ENCODE measurements at places on chromosomes 6 and 20. TPM values are rescaled to one million over a fixed set of nuclear protein-coding genes. Genes with fewer than 3 reads are reported as not detected.

Gene IL22RA2
- total RNA-seq: not detected

Gene RGS17
- total RNA-seq: 0.64 TPM

Gene SLC22A2
- not detected for total RNA-seq

Gene TTPAL
- 7.0 TPM for total RNA-seq

Gene SLA2
- total RNA-seq: 1.8 TPM

Gene SPTLC3
- 18.9 TPM for total RNA-seq

Gene HTR1E
- not detected for total RNA-seq

Gene UNC5CL
- total RNA-seq: 2.5 TPM

Gene CCR6
- 0.31 TPM for total RNA-seq

Gene PDYN
- total RNA-seq: not detected

- no peak overlapping the region for H3K4me3 ChIP-seq
- H3K27ac ChIP-seq: no peak overlapping the region
- H3K27me3 ChIP-seq: no peaks in the 10 kb centered on the region
- no peaks in the 10 kb centered on the region for H3K36me3 ChIP-seq
These were observed 128.7 kb downstream of the SIM1 start for GRCh38 chr6:100335991-100336390.

DNA sequence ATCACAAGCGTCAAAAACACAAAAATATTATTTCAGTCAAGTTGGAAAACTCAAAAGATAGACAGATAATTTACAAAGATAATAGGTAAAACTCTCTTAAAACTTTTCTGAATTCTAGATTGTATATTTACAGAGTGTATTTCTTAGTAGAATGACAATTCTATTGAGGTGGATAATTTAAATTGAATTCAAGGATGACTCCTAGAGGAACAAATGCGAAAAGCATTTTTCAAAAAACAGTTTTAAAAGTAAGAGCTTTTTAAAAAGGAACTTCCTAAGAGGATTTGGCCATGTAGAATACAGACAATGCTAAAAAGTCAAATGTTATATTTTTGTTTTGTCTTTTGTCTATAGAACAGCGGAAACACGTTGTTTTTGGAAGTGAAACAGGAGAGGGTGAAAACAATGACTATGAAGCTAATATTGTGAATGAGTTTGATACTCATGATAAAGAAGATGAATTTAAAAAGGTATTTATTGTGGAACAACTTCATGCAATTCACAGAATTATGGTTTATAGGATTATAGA lies 90.1 kb downstream of the DNAH8 start:
- no peak for DNase-seq
- no peaks in the 10 kb centered on the region for H3K27me3 ChIP-seq
- H3K27ac ChIP-seq: no peak overlapping the region
- H3K4me1 ChIP-seq: no peaks in the 10 kb centered on the region
- H3K4me3 ChIP-seq: no peak overlapping the region

GRCh38 chr6:26217714-26218075 lies 130.5 kb downstream of the HFE start:
- H3K27ac ChIP-seq: peak overlapping the region; percentile 95
- peak; percentile 77 for DNase-seq
- H3K4me1 ChIP-seq: peaks cover 6% of the 10 kb centered on the region
- no peaks in the 10 kb centered on the region for H3K36me3 ChIP-seq

- H3K4me3 ChIP-seq: no peak overlapping the region
- no peak overlapping the region for H3K27ac ChIP-seq
- H3K4me1 ChIP-seq: no peaks in the 10 kb centered on the region
- DNase-seq: no peak
- H3K27me3 ChIP-seq: no peaks in the 10 kb centered on the region
- H3K36me3 ChIP-seq: no peaks in the 10 kb centered on the region
These were observed 55.3 kb upstream of the PIM1 start for GRCh38 chr6:37114612-37115011.

DNA sequence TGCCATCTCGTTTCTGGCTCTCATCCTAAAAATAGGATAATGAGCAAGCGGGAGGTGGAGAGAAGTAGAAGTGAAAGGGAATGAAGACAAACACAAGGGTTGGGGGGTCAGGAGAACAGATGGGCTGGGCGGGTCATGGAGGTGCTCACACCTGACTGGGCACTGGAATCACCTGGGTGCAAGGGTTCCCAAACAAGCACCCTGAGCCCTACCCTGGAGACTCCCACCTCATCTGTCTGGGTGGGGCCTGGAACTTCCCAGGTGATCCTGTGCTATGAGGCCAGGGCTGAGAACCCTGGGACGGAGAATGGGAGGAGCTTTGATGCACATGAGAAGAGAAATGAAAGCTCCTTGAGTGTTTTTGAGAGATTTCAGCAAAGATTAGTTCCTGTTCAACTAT lies 223.6 kb downstream of the ANKRD60 start:
- peaks cover 7% of the 10 kb centered on the region for H3K4me1 ChIP-seq
- DNase-seq: no peak
- no peaks in the 10 kb centered on the region for H3K27me3 ChIP-seq
- no peaks in the 10 kb centered on the region for H3K36me3 ChIP-seq

- H3K4me3 ChIP-seq: no peak overlapping the region
- H3K4me1 ChIP-seq: no peaks in the 10 kb centered on the region
- H3K27ac ChIP-seq: no peak overlapping the region
These were observed 5.5 kb downstream of the PNLDC1 start for GRCh38 chr6:159805440-159806020.

- no peaks in the 10 kb centered on the region for H3K4me1 ChIP-seq
- H3K4me3 ChIP-seq: no peak overlapping the region
- no peak overlapping the region for H3K27ac ChIP-seq
These were observed 353.1 kb upstream of the TSHZ2 start for GRCh38 chr20:52619101-52619500.

- no peaks in the 10 kb centered on the region for H3K4me1 ChIP-seq
- DNase-seq: no peak
- no peak overlapping the region for H3K4me3 ChIP-seq
These were observed 55.5 kb downstream of the B3GAT2 start for GRCh38 chr6:70901324-70901723.

DNA sequence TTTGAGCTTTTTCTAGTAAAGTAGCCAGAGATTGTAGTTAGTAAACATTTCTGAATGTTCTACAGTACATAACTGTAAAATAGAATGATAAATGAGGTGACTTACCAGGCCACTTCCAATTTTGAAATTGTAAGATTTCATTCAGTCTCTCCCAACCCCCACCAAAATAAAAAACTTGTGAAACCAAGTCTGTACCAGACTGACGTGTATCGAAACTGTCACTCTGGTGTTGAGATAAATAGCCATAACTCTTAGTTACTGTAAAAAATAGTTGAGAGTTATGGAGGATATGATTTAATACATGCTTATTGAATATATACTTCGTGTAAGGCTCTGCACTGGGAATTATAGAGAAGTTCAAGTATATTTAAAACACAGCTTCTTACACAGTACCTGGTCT lies 455.7 kb downstream of the PLCB1 start:
- DNase-seq: no peak
- H3K27ac ChIP-seq: no peak overlapping the region
- no peaks in the 10 kb centered on the region for H3K4me1 ChIP-seq

DNA sequence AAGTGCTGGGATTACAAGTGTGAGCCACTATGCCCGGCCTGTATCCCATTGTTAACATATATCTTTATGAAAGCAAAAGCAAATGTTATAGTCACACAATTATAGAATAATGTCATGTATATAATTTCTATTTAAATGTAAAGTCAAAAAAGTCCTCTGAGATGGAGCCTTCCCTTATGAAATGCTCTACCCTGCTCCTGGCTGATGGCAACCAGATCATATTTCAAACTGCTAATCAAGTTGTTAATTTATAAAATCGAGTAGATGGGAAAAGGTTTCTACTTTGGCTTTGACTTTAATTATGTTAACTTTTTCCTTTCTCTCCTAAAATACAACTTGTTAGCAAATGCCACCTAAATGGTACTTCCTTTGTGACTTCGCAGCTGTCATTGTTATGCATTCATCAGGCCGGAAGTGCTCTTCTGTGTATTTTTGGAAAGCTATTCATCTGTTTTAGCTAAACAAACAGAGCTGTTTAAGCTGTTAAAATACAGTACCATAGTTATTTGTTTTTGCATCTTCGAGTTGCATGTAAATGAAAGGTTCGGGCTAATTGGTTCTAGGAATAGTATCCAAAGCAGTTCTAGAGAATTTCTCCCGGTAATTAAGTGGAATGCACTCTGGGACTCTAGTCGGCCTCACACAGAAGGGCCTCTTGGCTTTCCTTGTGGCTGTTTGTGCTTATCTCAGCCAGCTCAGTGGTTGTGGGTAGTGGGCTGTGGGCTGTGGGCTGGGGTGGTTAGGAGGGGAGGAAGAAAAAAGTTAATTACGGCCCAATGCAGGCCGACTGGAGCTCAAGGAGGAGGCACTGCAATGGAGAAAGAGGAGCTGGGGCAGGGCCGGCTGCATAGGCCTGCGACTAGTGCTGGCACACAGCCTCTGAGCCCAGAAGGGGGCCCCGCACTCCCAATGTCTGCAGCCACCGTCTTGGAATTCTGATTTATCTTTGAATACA lies 34.8 kb downstream of the SLC35D3 start:
- H3K4me1 ChIP-seq: peaks cover 10% of the 10 kb centered on the region
- DNase-seq: peak; percentile 56
- H3K4me3 ChIP-seq: no peak overlapping the region
- no peaks in the 10 kb centered on the region for H3K27me3 ChIP-seq
- no peaks in the 10 kb centered on the region for H3K36me3 ChIP-seq
- H3K27ac ChIP-seq: no peak overlapping the region

DNA sequence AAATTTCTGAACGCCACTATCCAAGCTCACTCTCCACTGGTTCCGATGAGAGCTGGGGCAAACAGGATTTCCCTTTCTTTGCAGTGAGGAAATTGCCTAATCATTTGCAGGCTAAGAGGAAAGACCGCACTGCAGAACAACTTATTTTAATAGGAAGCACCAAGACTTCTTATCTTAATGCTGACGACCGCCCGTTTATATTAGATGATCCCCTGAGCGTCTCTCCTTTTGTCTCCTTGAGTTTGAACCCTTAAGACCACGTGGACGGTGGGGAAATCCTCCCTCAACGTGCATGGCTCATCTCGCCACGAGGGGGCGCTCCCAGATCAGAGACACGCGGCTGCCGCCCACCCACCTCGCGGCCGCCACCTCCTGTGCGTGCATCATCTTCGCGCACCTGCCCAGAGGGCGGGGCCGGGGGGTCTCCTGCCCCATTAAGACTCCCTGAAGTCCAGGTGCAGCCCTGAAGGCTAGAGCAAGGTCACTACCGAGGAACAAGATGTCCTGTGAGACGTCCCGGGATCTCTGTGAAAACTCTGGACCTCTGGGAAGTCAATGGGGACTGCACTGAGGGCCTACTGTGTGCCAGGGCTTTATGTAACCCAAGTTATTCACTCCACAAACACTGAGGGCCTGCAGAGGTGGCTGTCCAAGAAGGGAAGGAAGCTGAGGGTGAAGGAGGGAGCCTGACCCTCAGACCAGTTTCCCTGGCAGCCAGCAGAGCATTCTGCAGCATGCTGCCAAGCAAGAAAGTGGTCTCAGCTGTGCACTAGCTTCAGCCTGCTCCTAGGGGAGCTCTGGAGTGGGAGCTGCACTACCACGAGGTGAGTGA lies 28.1 kb downstream of the PDYN start:
- no peak overlapping the region for H3K4me3 ChIP-seq
- H3K27me3 ChIP-seq: peaks cover 55% of the 10 kb centered on the region
- peak; percentile 64 for DNase-seq
- H3K27ac ChIP-seq: no peak overlapping the region
- H3K4me1 ChIP-seq: no peaks in the 10 kb centered on the region
- no peaks in the 10 kb centered on the region for H3K36me3 ChIP-seq

GRCh38 chr6:157273756-157274470 lies 49.4 kb downstream of the TMEM242 start:
- H3K27me3 ChIP-seq: no peaks in the 10 kb centered on the region
- H3K4me3 ChIP-seq: peak overlapping the region; percentile 75
- peak overlapping the region; percentile 85 for H3K27ac ChIP-seq
- peaks cover 9% of the 10 kb centered on the region for H3K4me1 ChIP-seq

DNA sequence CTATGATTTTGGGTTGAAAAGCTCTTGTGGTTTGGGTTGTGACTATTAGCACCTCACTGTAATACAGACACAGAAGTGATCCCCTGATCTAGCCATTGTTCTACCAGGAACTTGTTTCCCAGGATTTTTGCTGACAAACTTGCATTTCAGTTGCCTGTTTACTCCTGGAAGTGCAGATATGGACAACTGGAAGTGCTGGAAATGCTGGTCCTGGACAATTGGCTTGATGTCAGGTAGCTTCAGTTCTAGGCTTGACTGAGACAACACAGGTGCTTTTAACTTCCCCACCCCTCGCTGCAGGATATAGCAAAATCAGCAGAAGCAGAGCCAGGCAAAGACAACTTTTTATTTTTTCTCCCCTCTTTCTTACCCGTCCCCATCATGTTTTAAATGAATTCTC lies 27.1 kb upstream of the FBXO30 start:
- no peak overlapping the region for H3K4me3 ChIP-seq
- H3K4me1 ChIP-seq: peaks cover 6% of the 10 kb centered on the region
- no peak overlapping the region for H3K27ac ChIP-seq
- no peaks in the 10 kb centered on the region for H3K36me3 ChIP-seq
- no peaks in the 10 kb centered on the region for H3K27me3 ChIP-seq

DNA sequence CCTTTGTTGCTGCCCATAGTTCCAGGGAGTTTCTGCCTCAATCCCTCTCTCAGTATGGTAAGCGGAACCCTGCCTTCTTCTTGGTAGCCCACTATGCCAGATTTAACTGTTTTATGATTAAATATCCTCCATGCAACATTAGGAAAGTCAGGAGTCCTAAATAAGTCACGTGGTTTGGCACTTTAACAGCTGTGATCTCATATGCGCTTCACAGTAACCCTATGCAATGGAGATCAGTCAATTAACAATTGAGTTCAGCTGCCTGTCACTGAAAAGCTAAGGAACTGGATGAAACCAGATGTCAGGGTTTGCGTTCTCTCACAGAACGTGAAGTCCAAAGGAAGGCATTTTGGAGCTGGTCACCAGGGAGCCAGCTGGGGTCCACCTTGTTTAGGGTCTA lies 81.6 kb downstream of the PSMB1 start:
- no peak overlapping the region for H3K4me3 ChIP-seq
- peak; percentile 50 for DNase-seq
- H3K27me3 ChIP-seq: no peaks in the 10 kb centered on the region
- peaks cover 6% of the 10 kb centered on the region for H3K4me1 ChIP-seq
- no peak overlapping the region for H3K27ac ChIP-seq

DNA sequence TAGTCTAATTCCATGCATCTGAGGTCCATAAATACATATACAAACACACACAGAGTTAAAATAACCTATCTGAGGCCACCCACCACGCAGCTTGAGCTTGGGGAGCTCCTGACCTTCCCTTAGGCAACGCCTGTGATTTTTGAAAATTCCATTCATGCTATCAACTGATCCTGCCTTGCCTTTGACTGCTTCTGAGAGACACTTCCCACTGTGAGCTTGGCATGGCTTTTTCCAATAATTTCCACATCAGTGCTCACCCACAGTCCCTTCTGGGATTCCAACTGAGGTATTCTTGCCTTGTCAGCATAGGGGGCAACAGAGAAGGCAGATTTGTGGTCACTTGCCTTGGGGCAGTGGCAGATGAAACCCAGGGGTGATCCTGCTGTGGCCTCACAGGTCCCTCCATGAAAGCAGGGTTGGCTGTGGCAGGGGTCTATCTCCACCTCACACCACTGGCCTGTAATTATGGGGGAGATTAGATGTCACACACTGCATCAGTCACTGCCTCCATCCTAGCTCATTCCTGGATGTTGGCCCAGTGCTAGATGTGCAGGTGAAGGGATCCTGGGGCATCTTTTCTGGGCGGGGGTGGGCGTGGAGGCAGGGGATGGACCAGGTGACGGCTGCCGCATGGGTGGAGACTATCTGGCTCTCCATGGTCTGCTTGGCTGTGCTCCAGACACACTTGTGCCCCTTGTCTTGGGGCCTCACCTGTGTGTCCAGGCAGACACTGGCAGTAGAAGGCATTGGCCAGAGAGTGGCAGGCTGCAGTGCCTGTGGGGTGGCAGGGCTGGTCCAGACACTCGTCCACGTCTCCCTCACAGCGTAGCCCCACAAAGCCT lies 11.2 kb upstream of the GPSM3 start:
- H3K27ac ChIP-seq: no peak overlapping the region
- no peaks in the 10 kb centered on the region for H3K36me3 ChIP-seq
- no peak overlapping the region for H3K4me3 ChIP-seq
- H3K4me1 ChIP-seq: no peaks in the 10 kb centered on the region
